Activated CD4-positive, alpha-beta T cell treated with anti-CD3 and anti-CD28 coated beads, Interleukin-2, amount 50 U/mL, for 48 hours (primary cell): ENCODE measurements at places on chromosomes 3 and 15.

- DNase-seq = no peak
Observed at GRCh38 chr15:95948411-95948810, 382.1 kb upstream of the NR2F2 start.

GRCh38 chr15:61398310-61398709 is 169.2 kb upstream of the RORA start:
- DNase-seq = no peak

DNA sequence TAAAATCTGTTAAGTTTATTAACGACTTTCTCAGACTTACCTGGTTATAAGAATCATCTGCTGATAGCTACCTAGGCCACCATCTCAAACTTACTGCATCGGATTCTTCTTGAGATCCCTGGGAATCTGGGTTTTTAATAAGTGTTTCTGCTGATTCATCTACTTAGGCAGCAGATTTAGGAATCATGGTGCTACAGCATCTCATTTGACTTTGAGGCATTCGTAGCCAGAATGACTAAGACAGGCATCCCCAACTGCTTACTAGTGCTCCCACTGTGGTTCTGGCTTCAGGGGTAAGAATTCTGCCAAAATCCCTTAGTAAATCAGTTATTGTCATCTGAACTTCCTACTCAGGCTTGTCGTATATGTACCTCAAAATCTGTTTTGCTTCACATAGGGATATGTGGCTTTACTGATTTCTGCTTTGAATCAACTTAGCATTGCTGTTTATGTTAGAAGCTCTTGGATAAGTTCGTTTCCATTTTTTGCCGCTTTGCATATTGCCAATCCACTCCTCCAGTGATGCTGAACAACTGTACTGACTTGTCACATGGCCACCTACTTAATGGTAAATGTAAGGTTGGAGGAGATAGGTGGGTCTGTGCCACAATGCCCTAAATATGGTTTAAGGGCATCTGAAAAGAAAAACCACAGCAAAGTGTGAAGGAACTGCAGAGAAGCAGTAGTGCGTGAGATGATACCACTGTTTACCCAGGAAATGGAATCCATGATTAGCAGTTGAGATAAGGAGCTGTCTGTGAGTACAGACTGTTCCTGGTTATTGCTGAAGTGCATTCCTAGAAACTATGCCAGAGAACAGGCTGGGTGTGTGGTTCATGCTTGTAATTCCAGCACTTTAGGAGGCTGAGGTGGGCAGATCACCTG is 60.3 kb downstream of the MAP6D1 start:
- DNase-seq = no peak

GRCh38 chr3:20905210-20905805 is 719.3 kb upstream of the SGO1 start:
- no peak for DNase-seq

DNA sequence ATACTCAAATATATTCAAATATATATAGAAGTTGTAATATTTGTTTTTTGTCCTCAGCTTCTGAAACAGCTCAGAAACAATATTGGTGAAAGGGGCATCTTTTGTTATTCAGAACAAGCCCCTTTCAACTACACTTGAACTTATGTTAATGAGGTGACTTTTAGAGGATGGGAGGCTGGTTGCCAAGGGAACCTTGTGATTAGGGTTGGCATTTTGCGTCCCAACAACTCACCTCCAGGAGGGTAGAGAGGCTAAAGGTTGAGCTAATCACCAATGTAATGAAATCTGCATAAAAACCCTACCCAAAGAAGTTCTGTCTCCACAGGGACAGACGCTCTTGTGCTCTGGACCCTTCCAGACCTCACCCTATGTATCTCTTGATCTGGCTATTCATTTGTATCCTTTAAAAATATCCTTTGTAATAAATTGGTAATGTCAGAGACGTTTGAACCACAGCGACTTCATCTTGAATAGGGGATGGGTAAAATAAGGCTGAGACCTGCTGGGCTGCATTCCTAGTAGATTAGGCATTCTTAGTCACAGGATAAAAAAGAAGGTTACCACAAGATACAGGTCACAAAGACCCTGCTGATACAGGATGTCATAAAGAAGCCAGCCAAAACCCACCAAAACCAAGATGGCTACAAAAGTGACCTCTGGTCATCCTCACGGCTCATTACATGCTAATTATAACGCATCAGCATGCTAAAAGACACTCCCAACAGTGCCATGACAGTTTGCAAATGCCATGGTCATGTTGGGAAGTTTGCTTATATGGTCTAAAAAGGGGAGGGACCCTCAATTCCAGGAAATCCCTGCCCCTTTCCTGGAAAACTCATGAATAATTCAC is 111.1 kb downstream of the FMN1 start:
- no peak for DNase-seq

DNA sequence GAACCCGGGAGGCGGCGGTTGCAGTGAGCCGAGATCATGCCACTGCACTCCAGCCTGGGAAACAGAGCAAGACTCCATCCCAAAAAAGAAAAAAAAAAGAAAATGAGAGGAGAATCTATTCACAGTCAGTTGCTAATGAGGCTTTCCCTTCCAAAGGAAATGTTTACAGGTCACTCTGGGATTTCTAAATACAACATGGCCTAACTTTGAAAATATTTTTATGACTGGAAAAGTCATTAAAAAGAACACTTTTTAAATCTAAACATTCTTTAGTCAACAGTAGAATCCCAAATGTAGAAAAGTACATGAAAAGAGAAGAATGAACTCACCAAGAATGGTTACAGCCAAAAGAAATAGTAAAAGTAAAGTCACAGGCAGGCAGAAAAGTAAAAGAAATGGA is 78.6 kb downstream of the PLD1 start:
- no peak for DNase-seq

GRCh38 chr3:9630550-9631139 is 18.7 kb upstream of the MTMR14 start:
- no peak for DNase-seq

DNA sequence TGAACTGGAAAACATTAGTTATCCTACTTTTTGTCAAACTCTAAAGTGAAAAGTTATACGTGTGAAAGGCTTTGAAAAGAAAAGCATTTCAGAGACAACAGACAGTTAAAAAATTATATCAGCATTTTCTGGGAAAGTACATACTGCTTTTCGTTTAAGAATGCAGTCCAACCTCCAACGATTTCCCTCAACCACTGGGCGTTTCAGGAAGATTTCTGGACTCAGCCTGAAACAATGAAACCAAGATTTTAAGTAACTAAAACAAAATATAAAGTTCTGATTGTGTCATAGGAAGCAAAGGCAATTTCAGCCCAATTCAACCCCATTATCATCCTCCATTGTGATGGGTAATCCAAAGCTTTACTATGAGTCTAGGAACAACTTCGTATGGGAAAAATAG is 110.7 kb downstream of the PLD1 start:
- DNase-seq = no peak

- DNase-seq = no peak
Observed at GRCh38 chr15:58452775-58453174, 21.0 kb downstream of the LIPC start.

DNA sequence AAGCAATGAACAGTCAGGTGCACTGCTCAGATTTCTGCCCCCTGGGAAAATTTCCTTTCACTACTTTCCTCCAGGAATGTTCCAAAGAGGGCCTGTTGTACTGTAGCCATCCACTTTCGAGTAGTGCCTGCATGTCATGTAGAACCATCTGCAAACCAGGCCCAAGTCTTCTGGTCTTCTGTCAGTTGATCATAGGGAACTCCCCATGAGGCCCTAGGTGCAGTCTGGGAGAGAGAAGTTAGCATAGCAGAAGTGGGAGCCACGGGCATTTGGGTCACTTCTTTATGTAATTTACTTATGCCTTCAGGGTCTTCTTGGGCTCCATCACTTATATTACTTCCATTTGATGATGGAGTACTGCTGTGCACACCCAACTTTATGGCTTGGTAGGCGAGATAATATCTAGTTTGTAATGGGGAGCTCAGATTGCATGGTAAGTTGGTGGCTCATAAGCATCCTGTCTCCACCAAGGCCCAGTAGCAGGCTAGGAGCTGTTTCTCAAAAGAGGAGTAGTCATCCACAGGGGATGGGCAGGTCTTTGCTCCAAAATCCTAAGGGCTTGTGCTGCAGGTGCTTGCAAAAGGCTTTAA is 151.4 kb downstream of the NFKBIZ start:
- DNase-seq = no peak
